ENCODE measurements at places on chromosomes 6 and 20.

GRCh38 chr20:10922941-10923340 is 249.1 kb upstream of the JAG1 start:
- no peaks in the 10 kb centered on the region for H3K4me1 ChIP-seq
- no peak for DNase-seq
- no peak overlapping the region for H3K27ac ChIP-seq
- H3K36me3 ChIP-seq: no peaks in the 10 kb centered on the region

DNA sequence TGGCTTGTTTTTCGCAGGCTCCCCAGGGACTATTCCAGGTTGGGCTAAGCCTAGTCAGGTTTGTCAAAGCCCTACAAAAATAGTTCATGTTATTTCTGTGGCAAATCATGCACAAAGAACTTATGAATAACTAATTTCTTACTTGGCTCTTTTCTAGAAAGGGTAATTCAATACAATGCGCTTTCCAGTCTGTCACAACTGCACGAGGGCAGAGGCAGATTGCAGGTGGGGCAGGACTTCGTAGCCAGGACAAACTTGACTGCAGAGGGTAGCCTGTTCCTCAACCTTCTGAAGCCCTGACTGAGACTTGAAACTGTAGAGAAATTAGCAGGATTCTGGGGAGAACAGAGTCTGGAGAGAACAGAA is 253.5 kb downstream of the QKI start:
- no peak overlapping the region for H3K4me3 ChIP-seq
- no peak for DNase-seq
- H3K27ac ChIP-seq: no peak overlapping the region
- H3K4me1 ChIP-seq: peaks cover 17% of the 10 kb centered on the region

DNA sequence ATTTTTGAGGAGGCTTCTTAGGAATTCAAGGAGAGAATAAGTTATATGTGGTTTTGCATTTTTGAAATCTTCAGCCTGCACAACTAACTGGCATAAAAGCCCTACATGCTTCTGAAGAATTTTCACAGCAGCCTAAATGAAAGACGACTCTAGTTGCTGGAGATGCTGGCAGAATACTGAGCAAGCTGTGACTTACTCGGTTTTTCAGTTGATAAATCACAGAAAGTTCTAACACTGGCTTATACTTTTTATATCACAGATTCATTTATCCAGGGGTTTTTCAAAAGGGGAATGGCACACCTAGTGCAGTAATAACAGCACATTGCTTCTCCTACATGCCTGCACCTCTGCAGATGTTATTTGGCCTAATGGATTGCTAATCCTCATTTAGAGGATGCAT is 134.6 kb downstream of the IMPG1 start:
- no peaks in the 10 kb centered on the region for H3K36me3 ChIP-seq
- no peak for DNase-seq
- no peak overlapping the region for H3K27ac ChIP-seq
- H3K27me3 ChIP-seq: peaks cover 23% of the 10 kb centered on the region
- H3K4me1 ChIP-seq: peaks cover 5% of the 10 kb centered on the region

GRCh38 chr6:16291739-16292138 is 53.4 kb downstream of the GMPR start:
- no peaks in the 10 kb centered on the region for H3K36me3 ChIP-seq
- no peak overlapping the region for H3K4me3 ChIP-seq
- no peaks in the 10 kb centered on the region for H3K4me1 ChIP-seq
- no peak overlapping the region for H3K27ac ChIP-seq
- H3K27me3 ChIP-seq: no peaks in the 10 kb centered on the region

GRCh38 chr6:33761922-33762629 is 15.4 kb upstream of the IP6K3 start:
- peak; percentile 57 for DNase-seq
- peaks cover 1% of the 10 kb centered on the region for H3K4me1 ChIP-seq
- no peak overlapping the region for H3K4me3 ChIP-seq
- H3K36me3 ChIP-seq: no peaks in the 10 kb centered on the region
- H3K27ac ChIP-seq: no peak overlapping the region

- H3K27me3 ChIP-seq: peaks cover 8% of the 10 kb centered on the region
- no peak for DNase-seq
These were observed 32.3 kb upstream of the SLC22A23 start for GRCh38 chr6:3489027-3489757.

GRCh38 chr20:49276961-49277785 is 684 bp downstream of the ZNFX1 start:
- DNase-seq: peak; percentile 79
- H3K27me3 ChIP-seq: peaks cover 5% of the 10 kb centered on the region
- H3K4me3 ChIP-seq: peak overlapping the region; percentile 90
- H3K4me1 ChIP-seq: peaks cover 78% of the 10 kb centered on the region

DNA sequence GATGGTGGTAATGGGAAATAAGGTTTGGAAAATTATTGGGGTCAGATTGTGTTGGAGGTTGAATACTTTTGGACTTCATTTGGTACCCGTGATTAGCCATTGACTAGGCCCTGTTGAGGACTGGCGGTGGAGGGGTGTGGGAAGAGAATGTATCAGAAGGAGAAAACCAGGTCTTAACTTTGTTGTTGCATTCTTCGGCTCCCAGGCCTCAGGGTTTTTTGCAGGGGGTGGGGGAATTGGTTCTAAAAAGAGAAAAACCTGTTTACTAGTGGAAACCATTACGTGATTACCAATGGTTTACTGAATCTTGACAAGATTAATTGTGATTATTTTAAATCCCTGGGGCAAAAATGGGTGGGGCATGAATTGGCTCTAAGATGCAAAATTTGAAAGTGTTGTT is 85.1 kb downstream of the PHF20 start:
- H3K4me3 ChIP-seq: no peak overlapping the region
- DNase-seq: no peak
- H3K27ac ChIP-seq: no peak overlapping the region

- H3K36me3 ChIP-seq: no peaks in the 10 kb centered on the region
- H3K27me3 ChIP-seq: no peaks in the 10 kb centered on the region
- no peaks in the 10 kb centered on the region for H3K4me1 ChIP-seq
- no peak overlapping the region for H3K4me3 ChIP-seq
- DNase-seq: no peak
- no peak overlapping the region for H3K27ac ChIP-seq
These were observed 151.6 kb downstream of the SYNDIG1 start for GRCh38 chr20:24620937-24621519.

GRCh38 chr6:130779658-130780033 is 47.6 kb upstream of the SMLR1 start:
- peaks cover 2% of the 10 kb centered on the region for H3K36me3 ChIP-seq
- H3K27me3 ChIP-seq: no peaks in the 10 kb centered on the region
- peaks cover 49% of the 10 kb centered on the region for H3K4me1 ChIP-seq
- H3K4me3 ChIP-seq: no peak overlapping the region

- H3K27me3 ChIP-seq: no peaks in the 10 kb centered on the region
- no peak for DNase-seq
- H3K36me3 ChIP-seq: peaks cover 10% of the 10 kb centered on the region
- H3K27ac ChIP-seq: no peak overlapping the region
- H3K4me3 ChIP-seq: no peak overlapping the region
These were observed 34.6 kb upstream of the PNPLA1 start for GRCh38 chr6:36235309-36235708.

DNA sequence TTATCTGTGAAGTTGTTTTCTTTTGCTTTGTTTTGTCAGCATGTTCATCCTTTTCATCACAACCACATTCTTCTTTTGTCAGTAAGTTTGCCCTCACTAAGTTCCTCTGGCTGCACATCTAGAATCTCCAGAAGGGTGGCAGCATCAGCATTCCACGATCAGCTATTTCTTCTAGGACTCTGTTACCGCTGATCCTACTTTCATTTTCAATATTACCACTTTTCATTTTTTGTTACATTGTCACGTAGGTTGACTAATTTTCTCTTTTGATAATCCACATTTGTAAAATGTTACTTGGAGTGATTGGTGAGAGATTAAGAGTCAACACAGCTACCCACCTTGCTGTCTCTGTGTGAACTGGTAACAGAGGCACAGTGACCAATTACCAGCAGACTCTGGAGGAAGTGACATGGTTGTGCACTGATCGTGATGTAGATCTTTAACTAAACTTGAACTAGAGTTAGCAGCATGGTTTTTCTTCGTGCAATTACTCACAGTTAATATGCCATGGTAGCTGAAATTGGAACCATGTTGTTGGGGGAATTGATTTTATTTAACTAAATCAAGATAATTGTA is 307.9 kb upstream of the SLC35B3 start:
- no peaks in the 10 kb centered on the region for H3K36me3 ChIP-seq
- DNase-seq: no peak
- no peaks in the 10 kb centered on the region for H3K27me3 ChIP-seq
- no peak overlapping the region for H3K27ac ChIP-seq
- H3K4me3 ChIP-seq: peak overlapping the region; percentile 50
- peaks cover 6% of the 10 kb centered on the region for H3K4me1 ChIP-seq

GRCh38 chr6:134379076-134379475 is 61.2 kb upstream of the SGK1 start:
- no peak overlapping the region for H3K4me3 ChIP-seq
- DNase-seq: peak; percentile 47
- peaks cover 30% of the 10 kb centered on the region for H3K4me1 ChIP-seq
- H3K36me3 ChIP-seq: no peaks in the 10 kb centered on the region
- H3K27ac ChIP-seq: peak overlapping the region; percentile 3

GRCh38 chr20:63433756-63434531 is 38.5 kb downstream of the KCNQ2 start:
- peaks cover 20% of the 10 kb centered on the region for H3K27me3 ChIP-seq
- no peak for DNase-seq
- no peak overlapping the region for H3K27ac ChIP-seq

DNA sequence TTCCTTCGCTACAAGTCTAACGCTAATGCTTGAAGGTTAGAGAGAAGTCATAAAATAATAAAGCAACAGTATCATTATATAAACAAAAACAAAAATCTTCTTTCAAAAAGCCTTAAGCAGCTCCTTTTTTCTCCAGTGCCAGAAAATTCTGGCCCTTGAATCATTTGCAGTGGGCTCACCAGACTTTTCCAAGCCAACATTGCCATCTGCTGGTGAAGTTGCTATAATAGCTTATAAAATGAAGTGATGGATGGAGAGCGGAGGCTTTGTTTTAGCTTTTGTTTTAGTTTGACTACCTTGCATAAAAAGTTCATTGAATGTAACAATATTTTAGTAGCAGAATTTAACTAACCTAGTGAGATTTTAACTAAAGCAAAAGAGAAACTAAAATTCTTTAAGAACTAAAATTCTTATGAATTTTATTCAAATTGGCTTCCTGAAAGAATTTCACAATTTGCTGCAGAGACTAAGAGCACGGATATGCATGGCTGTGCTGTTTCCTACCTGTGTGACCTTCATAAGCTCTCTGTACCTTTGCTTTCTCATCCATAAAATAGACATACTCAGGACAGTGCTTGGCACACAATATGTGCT is 44.8 kb upstream of the SLC2A12 start:
- DNase-seq: peak; percentile 64
- H3K4me1 ChIP-seq: no peaks in the 10 kb centered on the region
- no peaks in the 10 kb centered on the region for H3K36me3 ChIP-seq
- H3K27ac ChIP-seq: no peak overlapping the region
- no peak overlapping the region for H3K4me3 ChIP-seq

GRCh38 chr6:147689398-147689797 is 180.9 kb downstream of the SAMD5 start:
- no peaks in the 10 kb centered on the region for H3K4me1 ChIP-seq
- H3K36me3 ChIP-seq: no peaks in the 10 kb centered on the region
- DNase-seq: no peak
- H3K27ac ChIP-seq: no peak overlapping the region

GRCh38 chr6:163892824-163893561 is 478.5 kb downstream of the QKI start:
- no peak for DNase-seq
- H3K4me1 ChIP-seq: no peaks in the 10 kb centered on the region
- no peaks in the 10 kb centered on the region for H3K27me3 ChIP-seq
- no peak overlapping the region for H3K27ac ChIP-seq

DNA sequence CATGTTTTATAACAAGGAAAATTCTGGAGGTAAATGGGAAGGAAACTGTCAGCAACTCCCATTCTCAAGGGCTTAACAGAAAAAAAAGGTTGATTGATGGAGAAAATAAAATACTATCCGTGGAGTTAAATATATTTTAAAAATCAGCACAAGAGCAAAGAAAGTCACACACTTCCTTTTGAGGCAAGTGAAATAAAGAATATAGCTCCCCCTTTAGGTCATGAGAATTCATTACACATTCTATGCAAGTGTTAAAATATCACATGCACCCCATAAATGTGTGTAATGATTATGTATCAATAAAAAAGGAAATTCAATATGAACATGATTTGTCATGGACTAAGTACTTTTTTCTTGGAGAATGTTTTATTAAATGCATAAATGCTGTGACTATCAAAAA is 349.2 kb downstream of the TPBG start:
- H3K36me3 ChIP-seq: no peaks in the 10 kb centered on the region
- no peak for DNase-seq
- no peak overlapping the region for H3K4me3 ChIP-seq
- H3K27me3 ChIP-seq: peaks cover 10% of the 10 kb centered on the region
- no peaks in the 10 kb centered on the region for H3K4me1 ChIP-seq

- H3K4me1 ChIP-seq: no peaks in the 10 kb centered on the region
- H3K27ac ChIP-seq: no peak overlapping the region
- no peak for DNase-seq
- H3K27me3 ChIP-seq: no peaks in the 10 kb centered on the region
- H3K36me3 ChIP-seq: peaks cover 9% of the 10 kb centered on the region
These were observed 106.4 kb downstream of the ASCC3 start for GRCh38 chr6:100774681-100775080.

GRCh38 chr6:82000551-82000950 is 247.0 kb downstream of the IBTK start:
- H3K4me1 ChIP-seq: peaks cover 2% of the 10 kb centered on the region
- peaks cover 2% of the 10 kb centered on the region for H3K27me3 ChIP-seq
- no peak overlapping the region for H3K27ac ChIP-seq
- no peak for DNase-seq
- no peak overlapping the region for H3K4me3 ChIP-seq
- no peaks in the 10 kb centered on the region for H3K36me3 ChIP-seq

- no peak for DNase-seq
- H3K36me3 ChIP-seq: no peaks in the 10 kb centered on the region
- no peak overlapping the region for H3K4me3 ChIP-seq
- peaks cover 5% of the 10 kb centered on the region for H3K27me3 ChIP-seq
- H3K4me1 ChIP-seq: peaks cover 3% of the 10 kb centered on the region
These were observed 45.8 kb downstream of the CYP24A1 start for GRCh38 chr20:54127855-54128574.

GRCh38 chr20:46575394-46575793 is 24.9 kb upstream of the OCSTAMP start:
- peaks cover 9% of the 10 kb centered on the region for H3K4me1 ChIP-seq
- H3K4me3 ChIP-seq: no peak overlapping the region
- H3K36me3 ChIP-seq: no peaks in the 10 kb centered on the region
- H3K27me3 ChIP-seq: peaks cover 5% of the 10 kb centered on the region

DNA sequence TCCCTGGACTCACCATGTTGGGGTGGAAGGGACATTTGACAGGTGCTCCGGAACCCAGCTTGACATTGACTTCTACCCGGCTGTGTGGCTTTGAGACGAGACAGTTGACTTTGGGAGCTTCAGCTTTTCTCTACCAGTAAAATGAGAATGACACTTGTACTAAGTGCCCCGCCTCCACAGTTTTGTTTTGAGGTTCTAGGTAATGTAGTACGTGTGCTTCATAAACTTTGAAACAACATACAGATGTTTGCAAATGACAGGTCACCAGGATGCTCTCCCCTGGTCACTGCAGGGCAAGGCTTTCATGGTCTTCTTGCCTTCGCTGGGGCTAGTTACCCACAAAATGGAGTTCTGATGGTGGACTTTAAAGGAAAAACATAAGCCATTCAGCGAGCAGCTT is 31.3 kb downstream of the CLIC5 start:
- H3K36me3 ChIP-seq: no peaks in the 10 kb centered on the region
- H3K4me3 ChIP-seq: no peak overlapping the region
- H3K27me3 ChIP-seq: peaks cover 3% of the 10 kb centered on the region
- DNase-seq: no peak
- no peak overlapping the region for H3K27ac ChIP-seq

GRCh38 chr20:20525756-20526155 is 157.9 kb downstream of the INSM1 start:
- peaks cover 19% of the 10 kb centered on the region for H3K36me3 ChIP-seq
- peaks cover 23% of the 10 kb centered on the region for H3K4me1 ChIP-seq
- no peaks in the 10 kb centered on the region for H3K27me3 ChIP-seq
- H3K4me3 ChIP-seq: no peak overlapping the region
